Stimulated activated naive CD8-positive, alpha-beta T cell treated with anti-CD3 and anti-CD28 coated beads, Interleukin-15, Interleukin-2, amounts not matched to agents 100 U/mL and 50 U/mL, for 24 hours (primary cell): ENCODE measurements at places on chromosomes 13 and 19.
A peak's percentile ranks its signal among the peaks of the same experiment; 100 is the strongest.

DNA sequence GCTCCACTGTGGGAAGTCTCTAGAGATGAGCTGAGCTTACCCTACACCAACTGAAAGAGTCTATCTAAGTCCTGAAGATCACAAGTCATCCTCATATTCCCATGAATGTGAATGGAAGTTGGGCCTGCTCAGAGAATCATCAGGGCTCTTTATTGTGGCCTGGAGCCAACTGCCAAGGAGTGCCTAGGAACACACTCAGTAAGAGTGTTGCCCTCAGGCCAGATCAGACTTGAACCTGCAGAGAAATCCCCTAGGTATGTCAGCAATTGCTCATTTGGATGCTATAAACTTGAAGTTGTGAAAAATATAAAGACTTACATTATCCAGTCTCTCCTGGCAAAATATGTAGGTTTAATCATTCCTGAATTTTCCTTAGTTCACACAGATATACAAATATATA lies 1070.2 kb downstream of the EFNB2 start:
- DNase-seq, result no peak

GRCh38 chr13:44573790-44574465 lies 2.2 kb downstream of the TSC22D1 start:
- no peak for DNase-seq

DNA sequence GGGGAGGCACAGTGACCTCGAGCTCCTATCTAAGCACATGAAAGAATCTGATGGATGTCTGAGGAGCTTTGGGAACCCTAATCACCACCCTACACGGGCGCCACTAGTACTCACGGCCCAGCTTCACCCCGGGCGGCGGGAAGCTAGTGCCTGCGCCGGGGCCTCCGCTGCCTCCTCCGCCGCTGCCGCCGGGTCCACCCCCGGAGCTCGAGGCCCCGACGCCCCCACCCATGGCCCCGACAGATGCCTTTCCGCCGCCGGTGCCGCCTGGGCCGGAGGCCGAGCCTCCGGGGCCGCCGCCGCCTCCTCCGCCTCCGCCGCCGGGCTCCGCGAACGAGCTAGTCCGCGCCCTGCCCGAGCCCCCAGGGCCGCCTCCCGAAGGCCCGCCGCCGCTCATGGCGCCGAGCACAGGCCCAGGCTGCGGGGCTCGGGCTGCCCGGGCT lies 312 bp downstream of the GSK3A start:
- DNase-seq, result no peak

DNA sequence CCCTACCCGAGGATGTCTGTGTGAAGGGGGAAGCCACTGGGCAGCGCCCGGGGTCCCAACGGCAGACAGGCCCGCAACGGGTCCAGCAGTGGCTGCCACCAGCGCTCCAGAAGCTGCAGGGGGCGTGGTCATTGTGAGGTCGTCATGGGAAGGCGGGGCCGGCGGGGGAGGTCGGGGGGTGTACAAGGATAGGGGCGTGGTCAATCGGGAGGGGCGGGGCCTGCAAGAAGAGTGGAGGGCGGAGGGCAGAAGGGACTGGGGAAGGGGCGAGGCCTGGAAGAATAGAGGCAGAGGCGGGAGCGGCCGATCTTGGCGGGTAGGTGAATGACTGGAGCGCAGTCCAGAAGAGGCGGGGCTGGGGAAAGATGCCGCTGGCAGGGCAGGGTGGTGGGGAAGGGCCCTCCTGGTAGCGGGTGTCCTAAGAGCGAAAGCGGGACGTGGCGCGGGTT lies 4.4 kb downstream of the FUZ start:
- peak; percentile 87 for DNase-seq

DNA sequence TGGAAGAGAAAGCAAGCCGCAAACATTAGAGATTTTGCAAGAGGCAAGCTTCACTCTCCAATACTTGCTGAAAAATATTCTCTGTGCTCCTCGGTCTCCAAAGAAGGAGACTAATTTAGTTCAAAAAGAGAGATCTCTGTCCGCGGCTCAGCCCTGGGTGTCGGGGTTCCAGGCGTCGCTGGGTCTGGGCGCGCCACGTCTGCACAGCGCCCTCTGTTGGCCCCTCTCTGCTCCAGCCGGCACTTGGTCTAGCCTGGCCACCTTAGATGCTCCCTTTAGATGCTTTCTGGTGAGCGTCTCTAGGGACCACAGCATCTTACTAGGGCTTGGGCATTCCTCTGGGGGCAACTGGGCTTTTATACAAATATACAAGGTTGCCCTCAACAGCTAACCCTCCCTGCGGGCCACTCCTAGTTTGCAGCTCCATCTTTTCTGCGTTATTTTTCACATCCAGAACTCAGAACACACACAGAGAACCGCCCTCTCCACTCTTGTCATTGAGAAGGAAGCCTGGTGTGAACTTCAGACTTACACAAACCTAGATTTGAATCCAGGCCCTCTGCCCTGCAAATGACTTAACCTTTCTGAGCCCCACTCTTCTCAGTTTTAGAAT lies 78.3 kb downstream of the CYSLTR2 start:
- DNase-seq, result peak; percentile 75

- DNase-seq, result no peak
Measured at GRCh38 chr19:405121-405965, 3.6 kb downstream of the C2CD4C start.

GRCh38 chr13:108302279-108302678 lies 32.8 kb downstream of the TNFSF13B start:
- DNase-seq, result no peak

DNA sequence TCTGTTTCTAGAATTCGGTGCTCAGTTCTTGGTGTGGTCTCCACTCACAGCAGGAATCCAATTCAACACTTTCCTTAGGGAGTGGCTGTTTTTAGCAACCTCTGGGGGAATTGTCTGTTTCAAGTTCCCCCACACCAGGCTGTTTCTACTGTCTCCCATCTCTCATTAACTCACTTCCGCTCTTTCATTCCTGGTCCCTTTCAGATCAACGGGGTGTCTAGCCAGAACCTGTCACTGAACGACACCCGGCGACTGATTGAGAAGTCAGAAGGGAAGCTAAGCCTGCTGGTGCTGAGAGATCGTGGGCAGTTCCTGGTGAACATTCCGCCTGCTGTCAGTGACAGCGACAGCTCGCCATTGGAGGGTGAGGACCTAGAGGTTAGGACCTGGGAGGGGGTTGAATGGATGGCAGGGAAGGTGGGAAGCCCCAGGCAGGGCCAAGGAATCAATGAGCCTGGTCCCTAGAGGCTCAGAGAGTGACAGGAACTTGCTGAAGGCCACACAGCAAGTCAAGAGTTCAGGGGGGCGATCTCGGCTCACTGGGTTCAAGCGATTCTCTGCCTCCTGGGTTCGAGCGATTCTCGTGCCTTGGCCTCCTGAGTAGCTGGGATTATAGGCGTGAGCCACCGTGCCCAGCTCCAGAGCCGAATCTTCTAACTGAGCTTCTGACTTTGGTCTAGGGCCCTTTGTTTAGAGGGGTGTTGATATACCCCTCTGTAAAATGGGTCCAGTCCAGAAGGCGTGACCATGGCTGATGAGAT lies 25.5 kb downstream of the TJP3 start:
- DNase-seq, result no peak

DNA sequence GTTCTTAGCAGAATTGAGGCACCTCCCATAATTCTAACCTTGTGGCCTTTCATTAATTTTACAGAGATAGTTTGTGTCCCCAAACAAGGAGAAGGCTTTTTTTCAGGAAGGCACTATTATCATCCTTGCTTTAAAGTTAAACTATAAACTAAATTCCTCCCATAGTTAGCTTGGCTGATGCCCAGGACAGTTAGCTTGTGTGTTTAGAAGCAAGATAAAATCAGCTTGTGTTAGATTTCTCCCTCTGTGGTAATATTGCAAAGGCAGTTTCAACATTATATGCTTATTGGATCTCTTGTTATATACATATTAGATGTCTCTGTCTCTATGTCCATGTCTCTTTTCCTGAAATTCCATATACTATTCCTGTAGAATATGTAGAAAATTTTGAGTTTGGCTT lies 342.7 kb downstream of the TBC1D4 start:
- DNase-seq, result no peak

- no peak for DNase-seq
Measured at GRCh38 chr19:48043675-48044258, at the start of gene CABP5. CABP5 (minus strand) TSS chr19:48044079; CDS start chr19:48043922, 157 bp downstream.

DNA sequence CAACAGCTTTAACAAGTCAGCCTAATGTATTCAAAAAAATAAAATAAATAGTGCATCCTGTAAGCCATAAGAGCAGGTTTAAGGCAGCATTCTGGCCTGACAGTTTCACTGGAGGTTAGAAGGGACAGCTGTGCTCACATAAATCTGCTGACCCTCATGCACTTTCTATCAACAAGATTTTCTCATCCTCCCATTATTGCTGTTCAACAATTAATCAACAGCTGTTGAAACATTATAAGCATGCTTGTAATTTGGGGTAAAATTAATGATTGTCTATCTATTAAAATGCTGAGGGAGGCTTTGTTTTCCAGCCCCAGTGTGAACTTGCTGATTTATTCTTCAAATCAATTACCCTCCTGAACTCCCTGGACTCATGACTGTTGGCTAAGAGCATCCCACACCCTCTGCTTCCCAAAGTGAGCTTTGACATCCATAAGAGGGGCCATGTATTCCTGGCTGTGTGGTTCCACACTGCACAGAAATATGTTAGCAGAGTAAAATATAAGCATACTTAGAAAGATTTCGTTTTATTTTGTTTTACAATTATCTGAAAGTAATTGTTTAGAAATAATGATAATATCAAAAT lies 492.4 kb downstream of the EFNB2 start:
- no peak for DNase-seq

GRCh38 chr19:10424011-10424637 lies 3.8 kb downstream of the PDE4A start:
- peak; percentile 80 for DNase-seq

DNA sequence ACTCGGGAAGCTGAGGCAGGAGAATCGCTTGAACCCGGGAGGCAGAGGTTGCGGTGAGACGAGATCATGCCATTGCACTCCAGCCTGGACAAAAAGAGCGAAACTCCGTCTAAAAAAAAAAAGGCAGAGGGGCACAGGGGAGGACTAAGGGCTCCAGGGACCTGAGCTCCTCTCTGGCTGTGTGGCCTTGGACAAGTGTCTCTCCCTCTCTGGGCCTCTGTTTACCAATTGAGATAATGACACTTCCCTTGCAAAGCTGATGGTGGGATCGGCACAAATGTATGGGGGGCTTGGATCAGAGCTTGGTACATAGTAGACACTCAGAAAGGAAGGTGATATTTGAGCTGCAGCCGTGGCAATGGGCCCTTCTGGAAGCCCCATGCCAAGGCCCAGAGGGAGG lies 11.4 kb upstream of the SPACA4 start:
- no peak for DNase-seq

GRCh38 chr19:5281588-5281987 lies 59.0 kb downstream of the PTPRS start:
- DNase-seq, result no peak

DNA sequence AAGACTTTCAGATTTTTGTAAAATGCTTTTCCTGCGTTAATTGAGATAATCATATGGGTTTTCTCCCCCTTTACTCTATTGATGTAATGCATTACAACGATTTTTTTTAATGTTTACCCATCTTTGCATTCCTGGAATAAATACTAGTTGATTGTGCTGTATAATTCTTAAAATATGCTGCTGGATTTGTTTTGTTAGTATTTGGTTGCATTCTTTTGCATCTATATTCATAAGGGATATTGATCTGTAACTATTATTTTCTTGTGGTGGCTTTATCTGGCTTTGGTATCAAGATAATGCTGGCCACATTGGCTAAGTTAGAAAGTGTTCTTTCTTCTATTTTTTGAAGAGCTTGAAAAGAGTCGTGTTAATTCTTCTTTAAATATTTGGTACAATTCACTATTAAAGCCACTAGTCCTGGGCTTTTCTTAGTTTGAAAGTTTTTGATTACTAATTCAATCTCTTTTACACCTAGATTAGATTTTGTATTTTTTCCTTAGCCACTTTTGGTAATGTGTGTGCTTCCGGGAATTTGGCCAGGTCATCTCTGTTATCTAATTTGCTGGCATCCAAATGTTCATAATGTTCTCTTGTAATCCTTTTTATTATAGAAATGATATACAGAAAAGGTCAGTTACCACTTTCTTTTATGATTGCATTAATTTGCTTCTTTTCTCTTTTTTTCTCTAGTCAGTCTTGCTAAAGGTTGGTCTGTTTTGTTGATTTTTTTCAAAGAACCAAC lies 29.8 kb downstream of the KL start:
- DNase-seq, result no peak

DNA sequence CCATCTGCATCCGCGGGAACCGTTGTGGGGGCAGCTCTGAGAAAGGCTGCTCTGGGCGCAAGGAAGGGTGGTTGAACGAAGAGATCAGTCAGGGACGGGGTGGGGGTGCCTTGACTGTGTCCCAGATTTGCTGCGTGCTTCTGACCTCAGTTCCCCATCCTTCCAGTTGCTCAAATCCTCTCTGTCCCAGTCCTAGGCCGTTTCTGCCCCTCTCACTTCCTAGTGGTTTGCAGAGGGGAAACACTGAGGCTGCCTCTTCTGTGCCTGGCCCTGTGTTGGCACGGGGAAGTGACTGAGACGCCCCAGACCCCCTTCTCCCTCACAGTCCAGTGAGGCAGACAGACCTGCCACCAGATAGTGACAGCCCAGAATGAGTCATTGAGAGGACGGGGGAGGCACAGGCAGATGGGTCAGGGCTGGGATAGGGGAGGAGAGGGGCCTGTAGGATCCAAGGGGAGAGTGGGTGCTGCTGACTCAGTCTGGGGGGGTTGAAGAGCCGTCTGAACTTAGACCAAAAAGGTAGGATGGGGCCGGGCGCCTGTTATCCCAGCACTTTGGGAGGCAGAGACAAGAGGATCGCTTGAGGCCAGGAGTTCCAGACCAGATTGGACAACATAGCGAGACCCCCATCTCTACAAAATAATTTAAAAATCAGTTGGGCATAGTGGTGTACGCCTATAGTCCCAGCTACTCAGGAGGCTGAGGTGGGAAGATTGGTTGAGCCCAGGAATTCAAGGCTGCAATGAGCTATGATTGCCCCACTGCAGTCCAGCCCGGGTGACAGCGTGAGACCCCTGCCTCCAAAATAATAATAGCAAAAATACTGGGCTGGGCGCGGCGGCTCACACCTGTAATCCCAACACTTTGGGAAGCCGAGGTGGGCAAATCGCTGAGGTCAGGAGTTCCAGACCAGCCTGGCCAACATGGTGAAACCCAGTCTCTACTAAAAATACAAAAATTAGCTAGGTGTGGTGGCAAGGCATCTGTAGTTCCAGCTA lies 26.5 kb downstream of the NUMBL start:
- DNase-seq, result peak; percentile 43

DNA sequence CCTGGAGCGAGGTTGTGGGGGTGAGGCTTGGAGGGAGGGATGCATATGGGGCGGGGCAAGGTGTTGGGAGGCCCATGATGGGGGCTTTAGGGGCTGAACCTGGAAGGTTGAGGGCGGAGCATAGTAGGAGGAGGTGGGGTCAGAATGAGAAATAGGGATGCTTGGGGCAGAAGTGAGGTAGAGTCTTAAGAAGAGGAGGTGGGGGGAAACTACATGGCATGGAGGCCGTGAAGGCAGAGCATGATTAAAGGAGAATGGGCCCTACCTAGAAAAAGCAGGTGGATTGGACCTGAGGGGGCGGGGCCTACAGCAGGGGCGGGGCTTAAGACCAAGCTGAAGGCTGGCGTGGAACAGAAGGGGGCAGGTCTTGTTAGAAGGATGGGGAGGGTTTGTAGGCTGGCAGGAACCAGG lies 799 bp downstream of the NR1H2 start:
- DNase-seq, result peak; percentile 60
